Right cardiac atrium (tissue), 5 donors: ENCODE measurements at places on chromosomes 3 and 15. TPM values are rescaled to one million over a fixed set of nuclear protein-coding genes. Genes with fewer than 3 reads are reported as not detected.

CPNE9 gene
- total RNA-seq, result 0.31 TPM

GP9 gene
- total RNA-seq, result not detected

DLG1 gene
- 53.0 TPM for total RNA-seq

GPR27 gene
- 0.97 TPM for total RNA-seq

TSEN2 gene
- total RNA-seq, result 13.9 TPM

KBTBD13 gene
- total RNA-seq, result 2.8 TPM

WDR72 gene
- total RNA-seq, result 0.11 TPM

CA12 gene
- total RNA-seq, result 0.33 TPM

DAZL gene
- not detected for total RNA-seq
